ENCODE measurements at places on chromosomes 2 and 18.

- DNase-seq: no peak
Measured at GRCh38 chr18:3329471-3329870, 67.5 kb downstream of the MYL12B start.

- DNase-seq: no peak
Measured at GRCh38 chr2:12498286-12498685, 218.4 kb upstream of the TRIB2 start.

DNA sequence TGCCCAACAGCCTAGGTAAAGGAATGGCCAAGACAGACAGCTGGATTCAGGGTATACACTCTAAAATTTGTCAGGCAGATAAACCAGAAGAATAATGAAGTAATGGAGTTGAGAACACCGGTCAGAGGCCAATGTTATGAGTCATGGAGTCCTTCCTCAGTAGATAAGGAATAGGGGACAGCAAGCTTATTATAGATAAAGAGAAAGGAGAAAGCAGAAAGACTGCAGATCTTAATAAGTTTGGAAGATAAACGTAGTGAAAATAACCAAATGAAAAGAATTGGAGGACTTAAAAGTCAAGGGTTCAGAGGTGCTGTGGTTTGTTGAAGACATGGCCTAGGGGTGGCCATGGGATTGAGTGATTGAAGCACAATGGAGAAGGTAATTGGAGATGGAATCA, 63.5 kb upstream of the NFE2L2 start:
- no peak for DNase-seq

GRCh38 chr2:164570475-164570874, 50.8 kb downstream of the GRB14 start:
- DNase-seq: no peak

DNA sequence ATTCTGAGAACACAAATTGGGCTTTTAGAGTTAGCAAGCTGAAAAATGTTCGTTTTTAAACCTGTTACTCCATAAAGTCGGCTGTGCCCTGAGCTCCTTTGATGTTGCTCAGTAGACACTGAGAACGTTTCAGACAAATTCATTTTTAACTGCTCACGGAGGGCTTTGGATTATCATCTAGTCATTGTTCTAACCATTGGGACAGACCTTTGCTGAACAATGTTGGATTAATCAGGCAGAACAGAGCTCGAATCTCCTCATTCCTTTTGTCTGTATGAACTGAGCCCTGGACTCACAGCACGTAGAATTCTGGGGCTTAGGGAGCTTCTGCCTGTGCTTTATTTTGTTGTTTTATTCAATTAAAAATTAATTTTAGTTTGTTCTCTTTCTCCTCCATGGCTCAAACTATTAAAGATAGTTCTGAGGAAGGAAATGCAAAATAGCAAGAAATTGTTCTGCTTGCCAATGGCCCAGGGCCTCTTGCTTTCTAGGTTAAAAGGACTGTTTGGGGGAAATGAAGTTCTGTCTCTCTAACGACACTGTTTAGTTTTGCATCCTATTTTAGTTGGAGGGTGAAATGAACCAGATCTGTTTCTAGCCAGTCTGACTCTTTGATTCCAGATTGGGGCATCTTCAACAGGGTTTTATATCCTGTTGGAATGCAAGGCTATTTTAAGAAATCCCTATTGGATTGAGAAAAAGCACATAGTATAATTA, 114.7 kb upstream of the CXCR4 start:
- no peak for DNase-seq

- DNase-seq: no peak
Measured at GRCh38 chr2:70247364-70248180, 856 bp downstream of the TIA1 start.

DNA sequence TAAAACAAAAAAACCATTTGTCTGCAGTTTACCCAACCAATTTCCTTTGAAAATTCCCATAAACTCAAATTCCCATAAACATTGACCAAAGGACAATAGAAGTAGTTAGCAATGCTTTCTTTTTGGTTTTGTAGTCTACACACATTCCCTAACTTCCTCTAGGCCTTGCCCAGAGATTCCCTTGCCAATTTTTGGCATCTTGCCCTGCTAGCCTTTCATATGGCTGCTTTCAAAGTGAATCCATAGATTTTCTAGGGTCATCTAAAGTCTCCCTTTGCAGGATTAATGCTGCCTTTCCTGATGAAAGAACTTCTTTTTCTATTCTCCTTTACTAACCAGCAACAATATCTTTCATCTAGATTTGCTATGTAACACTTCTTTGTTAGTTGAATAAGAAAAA, 33.4 kb downstream of the THSD7B start:
- no peak for DNase-seq

Measured in stimulated activated CD4-positive, alpha-beta T cell treated with anti-CD3 and anti-CD28 coated beads, Interleukin-12 subunit alpha, Interleukin-12 subunit beta, amount 100 ng/mL, for 48 hours (primary cell).